ENCODE measurements at places on chromosomes 2 and 18.

- DNase-seq = peak; percentile 42
These were observed 1.0 kb downstream of the ZCCHC2 start for GRCh38 chr18:62523631-62524439.

DNA sequence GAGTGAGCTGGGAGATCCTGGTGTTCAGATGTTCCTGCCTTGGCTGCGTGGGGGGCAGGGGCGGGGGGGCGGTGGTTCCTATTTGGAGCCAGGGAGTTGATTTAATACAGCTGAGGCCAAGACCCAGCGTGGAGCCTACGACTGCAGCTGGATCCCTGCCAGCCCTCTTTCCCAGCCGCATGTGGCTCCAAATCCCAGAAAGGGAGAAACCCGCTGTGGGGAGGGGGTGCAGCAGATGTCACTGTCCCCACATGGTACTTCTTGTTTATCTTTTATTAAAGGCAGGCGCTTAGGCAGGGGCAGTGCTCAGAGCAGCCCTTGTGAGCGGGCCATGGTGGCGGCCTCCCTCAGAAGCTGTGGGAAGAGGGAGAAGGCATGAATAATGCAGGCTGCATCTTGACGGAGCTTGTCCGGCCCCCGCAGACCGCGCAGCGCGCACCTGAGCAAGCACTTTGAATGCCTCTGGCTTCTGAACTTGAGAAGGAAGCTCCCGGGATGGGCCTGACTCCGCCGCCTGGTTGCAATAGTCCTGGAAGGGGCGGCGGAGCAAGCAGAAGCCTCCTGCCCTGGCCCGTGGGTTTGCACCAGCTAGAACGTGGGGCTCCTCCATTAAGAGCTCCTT is 112.1 kb downstream of the GLI2 start:
- DNase-seq = no peak

GRCh38 chr2:71952572-71953188 is 195.0 kb downstream of the CYP26B1 start:
- DNase-seq = no peak

- DNase-seq = no peak
These were observed 67.1 kb upstream of the EPAS1 start for GRCh38 chr2:46230115-46230571.

GRCh38 chr2:95043300-95044093 is 18.0 kb downstream of the MAL start:
- no peak for DNase-seq

- no peak for DNase-seq
These were observed 52.8 kb upstream of the TMEM182 start for GRCh38 chr2:102708847-102709559.

DNA sequence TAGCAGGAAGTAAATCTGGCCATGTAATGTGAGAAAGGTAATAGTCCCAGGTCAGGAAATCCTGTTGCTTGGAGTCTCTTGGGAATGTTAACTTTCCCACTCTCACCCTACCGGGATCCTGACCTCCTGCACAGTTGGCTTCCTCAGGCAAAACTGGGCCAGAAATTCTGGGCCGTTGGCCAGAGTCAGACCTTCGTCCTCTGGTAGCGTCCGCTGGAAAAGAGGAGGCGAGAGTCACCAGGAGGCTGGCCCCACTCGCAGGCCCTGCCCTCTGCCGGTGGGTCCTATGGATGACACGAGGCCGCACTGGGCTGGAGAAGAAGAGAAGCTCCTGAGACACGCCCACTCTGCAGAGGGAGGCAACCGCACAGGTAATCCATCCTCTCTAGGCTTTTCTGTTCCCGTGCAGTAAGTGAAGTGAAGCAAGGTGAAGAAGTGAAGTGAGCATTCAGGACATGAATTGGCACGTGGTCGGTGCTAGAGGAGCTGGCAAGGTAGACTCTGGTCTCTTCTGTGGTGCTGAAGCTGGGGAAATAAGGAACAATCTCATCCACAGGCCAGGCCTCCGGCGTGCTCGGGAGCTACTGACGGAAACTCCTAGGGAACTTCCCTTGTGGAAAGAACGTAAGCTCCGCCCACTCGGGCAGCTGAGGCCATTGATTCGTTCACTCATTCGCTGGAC is 182.7 kb upstream of the GLI2 start:
- DNase-seq = no peak

DNA sequence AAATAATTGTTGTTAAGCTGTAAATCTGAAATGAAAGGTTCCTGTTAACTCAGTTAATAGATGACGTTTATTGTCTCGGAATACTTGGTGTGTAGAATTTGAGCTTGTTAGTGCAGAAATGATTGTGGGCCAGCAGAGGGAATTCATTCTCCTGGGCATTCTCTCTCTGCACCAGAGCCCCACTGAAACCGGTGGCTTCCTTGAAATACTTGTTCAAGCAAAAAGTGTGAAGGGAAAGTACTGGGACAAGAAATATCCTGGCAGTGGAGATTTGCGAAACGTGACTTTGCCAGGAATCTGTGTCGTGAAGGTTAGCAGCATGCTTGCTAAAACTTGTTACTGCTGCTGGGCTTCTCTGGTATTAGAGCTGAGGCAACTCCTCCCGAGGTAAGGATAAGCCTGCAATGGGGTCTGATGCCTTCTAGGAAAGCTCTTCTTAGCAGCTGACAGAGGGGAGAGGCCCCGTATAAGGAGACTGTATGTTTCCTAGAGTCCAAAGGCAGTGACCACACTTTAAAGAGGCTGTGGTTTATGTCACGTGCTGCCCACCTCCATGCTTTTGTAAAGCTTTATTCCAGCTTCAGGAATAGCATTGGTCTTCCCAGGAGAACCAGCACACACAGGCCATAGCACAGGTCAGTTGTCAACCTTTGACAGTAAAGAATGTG is 2.0 kb downstream of the ITGA6 start:
- DNase-seq = no peak

- DNase-seq = no peak
These were observed 28.9 kb upstream of the LMAN1 start for GRCh38 chr18:59387687-59388565.

DNA sequence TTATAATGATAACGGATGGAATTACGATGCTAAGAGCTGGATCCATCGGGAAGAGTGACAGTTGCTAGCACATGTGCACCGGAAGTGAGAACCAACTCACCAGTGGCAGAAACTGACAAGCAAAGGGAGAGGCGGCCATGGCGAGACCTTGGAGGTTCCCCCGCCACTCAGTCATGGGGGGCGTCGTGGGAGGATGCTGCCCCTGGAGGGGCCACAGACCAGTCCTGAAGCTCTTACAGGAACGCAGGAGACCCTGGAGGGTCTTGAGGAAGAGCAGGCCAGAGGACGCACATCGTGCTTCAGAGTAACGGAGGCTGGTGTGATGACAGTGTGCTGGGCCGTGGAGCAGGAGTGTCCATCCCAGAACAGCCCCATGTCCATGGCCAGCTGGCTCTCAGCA is 53.1 kb upstream of the KCNG2 start:
- DNase-seq = no peak

DNA sequence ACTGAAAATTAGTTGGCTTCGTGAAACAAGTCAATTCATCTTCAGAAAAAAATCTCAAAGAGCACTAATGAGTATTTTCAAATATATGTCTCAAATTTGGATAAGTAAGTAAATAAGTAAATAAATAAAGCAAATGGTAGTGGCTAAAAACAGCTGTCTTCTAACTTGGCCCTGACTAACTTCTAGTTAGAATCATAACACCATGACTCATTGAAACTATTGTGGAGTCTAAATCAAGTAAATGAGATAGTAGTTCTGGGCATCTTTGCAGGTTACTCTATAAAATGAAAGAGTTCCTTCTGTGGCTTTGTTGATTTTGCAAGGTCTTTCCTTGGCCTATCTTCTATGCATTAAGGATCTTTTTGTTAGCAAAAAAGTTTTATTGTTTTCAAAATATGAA is 110.7 kb downstream of the SLC8A1 start:
- DNase-seq = no peak

DNA sequence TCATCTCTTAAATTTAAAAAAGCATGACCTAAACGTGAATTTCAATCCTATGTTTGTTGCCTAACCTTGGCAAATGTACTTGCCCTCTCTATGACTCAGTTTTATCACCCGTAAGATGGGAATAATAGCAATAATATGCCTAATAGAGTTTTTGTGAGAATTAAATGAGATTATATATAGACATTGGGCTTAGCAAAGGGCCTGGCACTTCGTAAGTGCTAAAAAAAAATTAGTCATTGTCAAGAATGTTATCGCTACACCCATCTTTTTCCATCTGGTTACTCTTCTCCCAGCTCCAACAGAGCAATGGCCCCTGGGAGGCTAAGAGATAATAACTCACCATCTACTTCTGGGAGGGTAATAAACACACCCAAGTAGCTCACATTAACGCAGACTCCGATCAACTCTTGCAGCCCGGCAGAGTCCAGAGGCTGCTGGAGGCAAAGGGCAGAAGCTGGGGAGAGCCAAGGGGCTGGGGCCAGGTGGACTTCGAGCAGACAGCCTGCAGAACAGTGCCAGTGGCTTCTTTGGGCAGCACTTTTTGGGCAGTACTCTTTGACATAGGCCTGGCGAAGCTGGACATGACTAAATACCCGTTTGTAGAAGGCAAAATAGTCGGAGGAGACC is 63.9 kb upstream of the STPG4 start:
- no peak for DNase-seq

GRCh38 chr2:223887127-223887526 is 49.7 kb upstream of the AP1S3 start:
- DNase-seq = no peak

- DNase-seq = no peak
These were observed 41.5 kb upstream of the PUM2 start for GRCh38 chr2:20391951-20392699.

- no peak for DNase-seq
These were observed at the start of gene GBX2 for GRCh38 chr2:236168110-236169080. TSS of gene GBX2 (minus strand) at chr2:236168386. CDS start at chr2:236167971, 415 bp downstream.

DNA sequence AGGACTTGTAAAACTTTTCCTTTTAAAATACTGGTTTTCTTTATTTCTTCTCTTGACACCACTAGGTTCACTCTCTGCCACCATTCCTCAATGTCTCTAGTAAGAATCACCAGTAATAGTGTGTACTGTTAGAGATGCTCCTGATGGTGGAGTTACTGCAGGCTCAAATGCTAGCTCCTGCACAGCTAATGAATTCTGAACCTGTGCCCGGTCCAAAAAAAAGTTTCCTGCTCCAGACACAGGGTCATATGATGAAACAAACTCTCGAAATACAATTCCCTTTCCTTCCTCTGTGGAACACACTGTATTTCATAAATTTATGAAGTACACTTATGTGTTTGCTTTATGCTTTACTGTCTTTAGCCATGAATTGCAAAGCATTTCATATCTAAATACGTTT is 19.2 kb downstream of the PMS1 start:
- DNase-seq = no peak

DNA sequence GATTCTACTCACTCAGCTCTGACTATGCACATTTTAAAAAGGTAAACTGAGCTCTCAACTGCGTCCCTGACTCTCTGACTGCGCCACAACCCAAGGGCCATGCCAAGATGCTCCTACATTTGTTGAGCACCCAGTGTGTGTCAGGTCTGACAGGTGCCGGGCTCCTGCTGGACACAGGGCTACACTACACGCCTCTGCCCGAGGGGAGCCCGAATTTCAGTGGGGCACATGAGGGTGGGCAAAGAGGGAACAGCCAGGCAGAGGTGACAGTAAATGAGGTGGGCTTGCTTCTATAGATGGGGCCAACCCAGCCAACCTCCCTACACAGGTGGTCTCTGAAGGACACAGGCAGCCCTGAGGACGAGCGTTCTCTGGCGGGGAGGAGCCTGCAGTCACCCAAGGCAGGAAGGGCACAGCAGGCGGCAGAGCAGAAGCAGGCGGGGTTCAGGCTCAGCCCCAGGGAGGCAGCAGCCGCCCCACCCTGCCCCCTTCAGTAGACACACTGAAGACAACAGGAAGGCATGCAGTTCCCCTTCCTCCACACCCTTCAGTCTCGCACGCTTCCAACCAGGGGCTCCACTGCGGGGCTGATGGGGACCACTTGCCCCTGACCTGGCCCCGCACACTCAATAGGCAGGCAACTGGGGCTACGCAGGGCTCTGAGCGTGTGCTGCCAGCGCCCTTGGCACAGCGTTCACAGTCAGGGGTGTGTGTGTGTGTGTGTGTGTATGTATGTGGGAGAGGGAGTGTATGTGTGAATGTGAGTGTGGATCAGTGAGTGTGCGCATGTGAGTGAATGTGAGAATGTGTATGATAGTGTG is 98.4 kb downstream of the UXS1 start:
- peak; percentile 82 for DNase-seq

DNA sequence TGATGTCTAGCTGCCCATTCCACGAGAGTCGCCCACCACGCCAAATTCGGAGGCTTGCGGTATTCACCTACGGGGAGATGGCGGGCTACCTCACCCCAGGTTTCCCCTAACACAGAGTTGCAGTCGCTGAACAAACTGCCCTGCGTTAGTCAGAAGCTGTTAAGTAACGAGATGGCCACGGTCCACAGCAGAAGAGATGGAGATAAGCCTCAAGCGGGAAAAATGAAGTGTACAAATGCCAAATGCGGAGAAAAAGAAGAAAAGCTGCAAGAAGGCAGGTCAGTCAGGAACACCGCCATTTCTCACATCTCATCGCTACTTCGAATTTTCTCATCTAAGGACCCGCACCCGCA is 425 bp downstream of the ASB3 start:
- no peak for DNase-seq
